Activated T-cell treated with anti-CD3 and anti-CD28 coated beads for 4 hours (primary cell): ENCODE measurements at places on chromosomes 11 and 22.

- DNase-seq: no peak
Measured at GRCh38 chr11:62601122-62601371, 618 bp downstream of the MTA2 start.

DNA sequence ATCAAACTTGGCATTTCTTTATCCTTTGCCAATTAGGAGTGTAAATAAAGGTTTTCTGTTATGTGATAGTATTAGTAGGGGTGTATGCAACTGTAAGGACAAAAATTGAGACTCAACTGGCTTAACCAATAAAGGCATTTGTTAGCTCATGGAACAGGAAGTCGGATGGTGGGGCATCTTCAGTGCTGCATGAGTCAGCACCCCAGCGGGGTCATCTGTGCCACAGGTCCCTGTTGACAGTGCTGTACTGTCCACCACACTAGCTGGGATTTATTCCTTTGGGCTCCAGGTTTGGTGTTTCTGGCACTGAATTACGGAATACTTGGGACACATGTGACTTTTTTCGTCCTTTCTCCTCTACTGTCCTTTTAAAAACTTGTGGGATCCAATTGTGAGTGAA is 86.0 kb downstream of the PPP6R3 start:
- no peak for DNase-seq

- DNase-seq: no peak
Measured at GRCh38 chr11:47550288-47551047, 2.5 kb downstream of the CELF1 start.

DNA sequence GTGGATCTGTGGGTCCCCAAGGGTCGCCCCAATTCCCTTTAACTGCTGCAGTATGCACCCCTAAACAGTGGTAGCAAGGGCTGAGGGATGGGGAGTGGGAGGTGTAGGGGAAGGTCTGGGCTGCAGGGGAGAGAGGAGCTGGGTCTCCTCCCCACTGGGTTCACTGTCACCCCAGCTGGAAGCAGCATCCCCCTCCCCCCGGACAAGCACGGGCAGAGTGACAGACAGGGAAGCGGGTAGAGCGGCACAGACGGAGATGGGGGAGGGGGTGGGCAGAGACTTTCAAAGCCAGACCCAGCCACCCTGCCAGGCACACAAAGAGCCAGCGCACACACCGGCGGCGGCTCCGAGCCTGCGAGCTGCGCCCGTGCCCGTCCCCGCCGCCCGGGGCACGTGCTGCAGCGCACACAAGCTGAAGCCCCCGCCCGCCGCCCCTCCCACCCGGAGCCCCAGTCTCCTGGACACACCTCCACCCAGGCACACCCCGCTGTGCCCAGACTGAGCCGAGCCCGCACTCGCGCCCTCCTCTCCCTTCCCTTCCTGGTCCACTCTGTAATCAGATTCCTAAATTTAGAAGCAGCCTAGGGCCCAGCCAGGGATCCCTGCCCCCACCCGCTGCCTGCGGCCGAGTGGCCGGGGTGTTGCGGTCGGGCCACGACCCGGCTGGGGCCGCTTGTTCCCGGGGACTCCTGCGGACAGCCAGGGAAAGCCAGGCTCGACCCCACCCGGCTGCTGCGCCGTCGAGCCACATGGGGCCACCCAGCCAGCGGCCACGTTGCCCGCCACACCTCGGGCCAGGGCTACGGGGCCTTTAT is 935 bp upstream of the RCOR2 start:
- no peak for DNase-seq

DNA sequence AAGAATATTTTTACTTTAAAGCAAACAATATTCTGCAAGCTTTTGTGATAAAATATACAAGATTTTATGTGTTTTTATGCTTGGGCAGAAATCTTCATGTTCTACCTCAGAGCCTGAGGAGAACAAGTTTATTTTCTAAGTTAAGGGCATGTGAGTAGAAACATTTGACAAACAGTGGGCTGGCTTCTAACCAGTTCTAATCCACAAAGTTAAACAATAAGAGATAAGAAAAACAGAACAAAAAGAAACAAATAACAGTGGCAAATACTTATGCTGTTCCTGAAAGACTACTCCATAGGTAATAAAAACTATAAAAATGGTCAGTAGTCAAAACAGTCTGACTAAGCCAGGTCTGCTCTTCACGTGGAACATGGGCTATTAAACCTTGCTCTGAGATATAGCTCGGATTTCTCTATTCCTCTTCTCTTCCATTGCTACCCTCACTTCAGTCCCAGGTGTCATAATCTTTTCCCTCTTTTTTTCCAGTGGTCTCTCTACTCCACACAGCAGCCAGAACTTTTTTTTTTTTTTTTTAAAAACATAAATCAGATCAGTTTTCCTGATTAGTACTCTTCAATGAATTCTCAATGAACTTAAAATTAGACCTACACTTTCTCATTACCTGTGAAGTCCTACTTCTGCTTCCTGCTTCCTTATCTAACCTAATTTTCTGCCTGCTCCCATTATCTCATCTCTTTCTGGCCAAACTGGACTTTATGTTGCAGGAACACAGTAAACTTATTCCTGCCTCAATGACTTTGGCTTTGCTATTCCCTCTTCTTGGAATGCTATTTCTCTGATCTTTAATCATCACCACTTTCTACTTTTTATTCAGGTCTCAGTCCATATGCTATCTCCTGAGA is 671.1 kb upstream of the CCDC90B start:
- DNase-seq: no peak

DNA sequence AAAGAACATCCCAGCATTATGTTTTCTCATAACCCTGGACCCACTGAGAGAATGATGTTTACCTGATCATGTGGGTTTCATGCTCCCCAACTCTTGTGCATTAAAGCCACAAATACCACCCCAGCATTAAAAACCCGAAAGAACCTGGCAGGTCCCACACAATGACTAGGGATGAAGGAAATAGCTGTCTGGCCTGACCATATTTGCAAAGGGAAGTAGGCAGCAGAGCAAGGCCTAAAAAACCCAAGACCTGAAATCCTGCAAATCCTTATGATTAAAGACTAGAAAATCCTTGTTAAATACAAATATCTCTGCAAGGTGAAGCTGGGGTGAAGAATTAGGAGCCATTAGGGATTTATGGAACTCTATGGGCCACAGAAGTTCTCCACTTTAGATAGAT is 23.7 kb downstream of the PAK1 start:
- DNase-seq: no peak

DNA sequence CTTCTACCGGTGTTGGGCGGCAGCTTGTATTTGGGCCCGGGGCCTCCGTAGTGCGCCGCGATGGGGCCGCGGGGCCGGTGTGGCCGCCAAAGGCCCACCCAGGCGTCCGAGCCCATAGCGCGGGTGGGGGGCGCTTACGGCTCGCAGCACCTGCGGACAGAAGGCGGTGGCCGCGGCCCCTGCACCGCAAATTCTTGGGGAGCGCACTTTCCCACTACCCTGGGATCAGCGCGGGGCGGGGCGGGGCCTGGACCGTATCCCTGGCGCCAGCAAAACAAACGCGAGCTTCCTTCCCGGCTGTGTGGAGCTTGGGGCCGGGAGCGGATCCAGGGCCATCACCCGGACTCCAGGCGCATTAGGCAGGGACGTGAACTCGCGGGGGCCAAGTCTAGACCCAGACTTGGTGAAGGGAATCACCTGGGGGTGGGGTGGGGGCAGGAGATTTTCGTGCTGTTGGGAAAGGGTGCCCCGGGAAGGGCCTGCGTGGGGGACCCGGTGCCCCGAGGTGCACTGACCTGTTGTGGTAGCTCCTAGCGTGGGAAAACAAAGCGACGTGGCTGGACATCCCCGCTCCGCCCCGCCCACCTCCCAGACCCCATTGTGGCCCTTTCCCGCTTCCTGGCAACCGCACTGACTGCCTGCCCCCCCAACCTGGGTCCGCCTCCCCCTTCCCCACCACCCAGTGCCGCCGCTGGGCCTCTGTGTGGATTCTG is 2.3 kb upstream of the TYMP start:
- no peak for DNase-seq

DNA sequence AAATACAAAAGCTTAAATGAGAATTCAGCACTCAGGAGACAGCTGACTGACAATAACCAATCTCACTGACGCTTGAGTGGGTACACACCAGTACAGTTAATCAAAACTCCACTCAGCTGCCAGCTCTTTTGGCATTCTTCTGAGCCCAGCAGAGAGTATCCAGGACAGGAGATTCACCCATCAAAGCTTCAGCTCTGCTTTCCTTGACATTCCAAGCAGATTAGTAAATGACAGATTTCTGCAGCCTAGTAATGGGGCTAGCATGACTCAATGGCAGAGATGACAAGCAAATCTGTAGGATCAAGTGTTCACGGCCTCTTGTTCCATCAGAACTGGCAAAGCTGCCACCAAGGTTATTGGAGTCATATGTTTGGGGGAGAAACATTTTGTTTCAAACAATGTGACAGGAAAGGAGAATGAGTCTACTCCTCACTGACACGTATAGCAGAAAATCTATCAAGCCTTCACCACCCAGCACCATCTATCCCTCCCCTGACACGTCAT is 420.0 kb downstream of the DYNC2H1 start:
- DNase-seq: no peak

- no peak for DNase-seq
Measured at GRCh38 chr11:36976741-36977140, 378.7 kb upstream of the RAG2 start.

DNA sequence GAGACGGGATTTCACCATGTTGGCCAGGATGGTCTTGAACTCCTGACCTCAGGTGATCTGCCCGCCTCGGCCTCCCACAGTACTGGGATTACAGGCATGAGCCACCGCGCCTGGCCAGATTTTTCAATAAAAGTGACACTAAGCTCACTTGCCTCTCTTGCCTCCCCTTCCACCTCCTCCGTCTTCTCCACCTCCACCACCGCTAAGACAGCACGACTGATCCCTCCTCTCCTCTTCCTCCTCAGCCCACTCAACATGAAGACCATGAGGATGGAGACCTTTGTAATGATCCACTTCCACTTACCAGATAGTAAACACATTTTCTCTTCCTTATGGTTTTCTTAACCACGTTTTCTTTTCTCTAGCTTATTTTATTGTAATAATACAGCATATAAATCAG is 14.2 kb downstream of the CERK start:
- DNase-seq: no peak

GRCh38 chr11:127110542-127110941 is 110.0 kb upstream of the KIRREL3 start:
- no peak for DNase-seq

DNA sequence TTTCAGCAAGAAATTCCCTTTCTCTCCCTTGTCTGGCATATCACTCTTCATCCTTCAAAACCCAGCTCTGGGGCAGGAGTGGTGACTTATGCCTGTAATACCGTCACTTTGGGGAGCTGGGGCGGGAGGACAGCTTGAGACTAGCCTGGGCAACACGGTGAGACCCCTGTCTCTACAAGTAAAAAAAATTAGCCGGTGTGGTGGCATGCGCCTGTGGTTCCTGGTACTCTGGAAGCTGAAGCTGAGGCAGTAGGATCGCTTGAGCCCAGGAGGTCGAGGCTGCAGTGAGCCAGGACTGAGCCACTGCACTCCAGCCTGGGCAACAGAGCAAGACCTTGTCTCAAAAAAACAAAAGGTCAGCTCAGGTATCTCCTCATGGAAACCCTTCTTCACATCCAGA is 1.4 kb upstream of the RCE1 start:
- no peak for DNase-seq
